ENCODE measurements at places on chromosomes 3 and 15.
A peak's percentile ranks its signal among the peaks of the same experiment; 100 is the strongest.

GRCh38 chr3:35071772-35072171, 567.6 kb upstream of the ARPP21 start:
- no peak overlapping the region for H3K4me3 ChIP-seq
- no peaks in the 10 kb centered on the region for H3K4me1 ChIP-seq
- H3K36me3 ChIP-seq: no peaks in the 10 kb centered on the region
- H3K27me3 ChIP-seq: no peaks in the 10 kb centered on the region
- DNase-seq: no peak

GRCh38 chr3:169842960-169843359, 26.8 kb downstream of the LRRC31 start:
- no peak overlapping the region for H3K4me3 ChIP-seq
- H3K27ac ChIP-seq: no peak overlapping the region
- no peaks in the 10 kb centered on the region for H3K36me3 ChIP-seq
- DNase-seq: no peak
- H3K27me3 ChIP-seq: no peaks in the 10 kb centered on the region
- H3K4me1 ChIP-seq: peaks cover 14% of the 10 kb centered on the region

- no peak for DNase-seq
Observed at GRCh38 chr3:94206291-94206690, 143.4 kb downstream of the NSUN3 start.

- H3K36me3 ChIP-seq: no peaks in the 10 kb centered on the region
- H3K4me3 ChIP-seq: no peak overlapping the region
- peak; percentile 84 for DNase-seq
Observed at GRCh38 chr15:39756806-39757522, 25.7 kb downstream of the FSIP1 start.

DNA sequence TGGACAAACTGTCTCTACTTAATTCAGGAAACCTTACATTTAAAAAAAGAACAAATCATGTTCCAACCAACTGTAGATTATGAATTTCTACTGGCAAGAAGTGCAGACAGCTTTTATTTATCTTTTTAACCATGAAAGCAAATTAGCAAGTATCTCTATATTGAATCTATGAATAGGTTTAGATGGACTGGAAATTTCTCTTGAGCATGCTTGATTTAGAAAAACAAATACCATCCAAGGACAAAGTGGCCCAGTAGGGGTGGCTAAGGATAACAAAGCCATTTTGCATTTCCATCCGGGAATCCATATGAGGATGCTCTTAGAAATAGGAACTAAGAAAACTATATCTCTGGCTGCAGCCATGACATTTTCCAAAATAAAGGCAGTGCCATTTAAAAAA, 150.6 kb downstream of the KCNMB2 start:
- H3K27me3 ChIP-seq: no peaks in the 10 kb centered on the region
- no peak overlapping the region for H3K4me3 ChIP-seq
- DNase-seq: no peak
- H3K27ac ChIP-seq: no peak overlapping the region
- no peaks in the 10 kb centered on the region for H3K36me3 ChIP-seq

GRCh38 chr15:71202712-71203111, 87.4 kb downstream of the THSD4 start:
- H3K27me3 ChIP-seq: no peaks in the 10 kb centered on the region
- H3K27ac ChIP-seq: no peak overlapping the region
- DNase-seq: no peak
- no peaks in the 10 kb centered on the region for H3K36me3 ChIP-seq
- H3K4me1 ChIP-seq: peaks cover 7% of the 10 kb centered on the region
- H3K4me3 ChIP-seq: no peak overlapping the region

GRCh38 chr3:60728006-60728405, 523.2 kb downstream of the FHIT start:
- no peaks in the 10 kb centered on the region for H3K27me3 ChIP-seq
- no peak overlapping the region for H3K4me3 ChIP-seq
- H3K36me3 ChIP-seq: no peaks in the 10 kb centered on the region
- no peak for DNase-seq
- no peak overlapping the region for H3K27ac ChIP-seq

- peak; percentile 78 for DNase-seq
- H3K4me1 ChIP-seq: peaks cover 24% of the 10 kb centered on the region
- no peaks in the 10 kb centered on the region for H3K27me3 ChIP-seq
- peak overlapping the region; percentile 11 for H3K27ac ChIP-seq
Observed at GRCh38 chr15:31024330-31024729, 32.9 kb upstream of the MTMR10 start.

- no peak for DNase-seq
- no peak overlapping the region for H3K27ac ChIP-seq
- H3K4me3 ChIP-seq: no peak overlapping the region
Observed at GRCh38 chr3:73423116-73423515, 201.6 kb downstream of the PDZRN3 start.

DNA sequence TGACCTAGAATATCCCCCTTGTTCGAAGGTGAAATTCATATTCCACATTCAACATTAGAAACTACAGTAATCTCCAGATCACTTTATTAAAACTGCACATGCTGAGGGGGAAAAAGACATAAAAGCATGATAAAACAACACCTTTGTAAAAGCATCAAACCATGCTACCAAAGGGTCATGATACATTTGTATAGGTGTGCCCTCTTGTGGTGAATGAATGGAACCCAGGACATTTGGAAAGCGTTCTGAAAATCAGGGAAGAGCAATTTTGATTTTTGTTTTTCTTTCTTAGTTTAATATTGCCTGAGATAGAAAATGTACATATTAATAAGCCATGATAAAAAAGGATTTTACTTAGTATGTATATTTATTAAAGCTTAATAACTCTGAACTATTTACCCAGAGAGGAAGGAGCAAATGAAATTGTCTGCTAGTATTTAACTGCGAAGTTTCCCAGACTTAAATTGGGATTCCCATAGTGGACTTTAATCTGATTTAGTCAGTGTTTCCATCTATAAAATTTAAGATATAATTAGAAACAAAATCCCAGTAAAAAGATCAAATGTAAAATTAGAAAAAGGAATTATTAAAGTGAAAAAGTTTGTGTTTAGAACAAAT, 105.8 kb upstream of the ARL6 start:
- H3K27ac ChIP-seq: no peak overlapping the region
- no peaks in the 10 kb centered on the region for H3K4me1 ChIP-seq
- H3K36me3 ChIP-seq: no peaks in the 10 kb centered on the region
- H3K27me3 ChIP-seq: no peaks in the 10 kb centered on the region

GRCh38 chr15:98763179-98763578, 114.8 kb downstream of the IGF1R start:
- H3K4me3 ChIP-seq: no peak overlapping the region
- no peaks in the 10 kb centered on the region for H3K36me3 ChIP-seq
- H3K27ac ChIP-seq: no peak overlapping the region
- peaks cover 11% of the 10 kb centered on the region for H3K4me1 ChIP-seq
- H3K27me3 ChIP-seq: no peaks in the 10 kb centered on the region

DNA sequence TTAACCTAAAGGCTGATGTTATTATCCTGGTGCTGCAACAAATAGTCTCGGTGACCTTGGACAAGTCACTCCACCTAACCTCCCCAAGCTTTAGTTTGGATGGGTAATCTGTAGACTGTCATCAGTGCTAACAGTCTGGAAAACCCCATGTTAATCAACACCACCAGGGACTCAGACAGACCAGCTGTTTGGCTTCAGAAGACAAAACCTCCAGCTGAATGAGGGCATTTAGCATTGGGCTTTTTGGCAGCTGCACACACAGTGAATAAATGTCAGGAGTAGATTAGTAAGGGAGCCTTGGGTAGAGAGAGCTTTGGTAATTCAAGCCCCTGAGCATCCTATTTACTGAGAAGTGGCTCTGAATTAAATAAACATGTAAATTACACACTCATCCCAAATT, 24.9 kb upstream of the C3orf80 start:
- H3K27me3 ChIP-seq: no peaks in the 10 kb centered on the region
- H3K36me3 ChIP-seq: no peaks in the 10 kb centered on the region
- no peak for DNase-seq
- H3K4me3 ChIP-seq: no peak overlapping the region
- H3K4me1 ChIP-seq: no peaks in the 10 kb centered on the region

GRCh38 chr3:173221010-173221409, 80.0 kb upstream of the SPATA16 start:
- no peak overlapping the region for H3K27ac ChIP-seq
- H3K36me3 ChIP-seq: no peaks in the 10 kb centered on the region
- no peak overlapping the region for H3K4me3 ChIP-seq
- no peaks in the 10 kb centered on the region for H3K27me3 ChIP-seq
- peak; percentile 43 for DNase-seq

- H3K27me3 ChIP-seq: no peaks in the 10 kb centered on the region
- H3K36me3 ChIP-seq: no peaks in the 10 kb centered on the region
- no peaks in the 10 kb centered on the region for H3K4me1 ChIP-seq
- no peak for DNase-seq
- H3K4me3 ChIP-seq: no peak overlapping the region
- H3K27ac ChIP-seq: no peak overlapping the region
Observed at GRCh38 chr15:94353488-94353820, 122.1 kb downstream of the MCTP2 start.

DNA sequence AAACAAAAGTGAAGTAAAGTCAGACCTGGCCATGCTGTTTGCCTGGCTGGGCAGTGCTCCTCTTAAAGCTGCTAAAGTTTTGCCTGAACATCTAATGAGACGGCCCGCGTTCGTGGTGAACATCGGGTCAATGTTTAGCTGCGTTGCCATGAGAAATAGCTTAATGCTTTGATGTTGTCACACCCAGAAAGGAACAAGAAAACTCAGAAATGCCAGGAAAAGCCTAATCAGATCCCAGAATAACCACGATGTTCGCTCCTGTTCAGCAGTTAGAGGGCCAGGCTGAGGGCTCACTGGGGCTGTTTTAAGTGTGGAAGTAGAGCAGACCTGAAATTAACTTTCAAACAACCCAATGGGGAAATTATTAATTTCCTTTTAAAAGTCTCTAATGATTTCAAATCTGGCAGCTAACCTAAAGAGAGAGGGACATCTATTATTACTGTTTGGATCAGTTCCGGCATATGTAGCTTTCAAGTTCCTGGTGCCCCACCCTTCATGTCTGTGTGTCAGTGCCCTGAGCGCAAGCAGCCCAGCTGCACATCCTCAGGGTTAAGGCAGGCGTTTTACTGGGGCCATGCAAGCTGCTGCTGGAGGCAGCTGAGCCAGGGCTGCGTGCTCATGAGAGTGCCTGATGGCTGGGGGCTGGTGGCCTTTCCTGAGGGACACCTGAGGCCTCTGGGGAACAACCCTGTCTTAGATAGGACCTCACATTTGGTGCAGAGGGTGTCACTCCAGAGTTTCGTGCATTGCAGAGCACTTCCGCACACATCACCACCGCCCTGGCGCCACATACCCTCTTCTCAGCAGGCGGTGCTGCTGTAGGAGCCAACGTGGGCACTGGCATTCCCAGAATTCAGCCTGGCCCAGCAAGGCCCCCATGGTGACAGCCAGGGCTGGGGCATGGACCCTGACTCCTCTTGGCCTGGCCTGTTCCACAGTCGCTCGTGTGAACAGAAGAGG, 76.6 kb downstream of the LRRK1 start:
- peaks cover 20% of the 10 kb centered on the region for H3K4me1 ChIP-seq
- H3K27me3 ChIP-seq: no peaks in the 10 kb centered on the region
- H3K36me3 ChIP-seq: no peaks in the 10 kb centered on the region
- no peak overlapping the region for H3K27ac ChIP-seq
- H3K4me3 ChIP-seq: no peak overlapping the region

DNA sequence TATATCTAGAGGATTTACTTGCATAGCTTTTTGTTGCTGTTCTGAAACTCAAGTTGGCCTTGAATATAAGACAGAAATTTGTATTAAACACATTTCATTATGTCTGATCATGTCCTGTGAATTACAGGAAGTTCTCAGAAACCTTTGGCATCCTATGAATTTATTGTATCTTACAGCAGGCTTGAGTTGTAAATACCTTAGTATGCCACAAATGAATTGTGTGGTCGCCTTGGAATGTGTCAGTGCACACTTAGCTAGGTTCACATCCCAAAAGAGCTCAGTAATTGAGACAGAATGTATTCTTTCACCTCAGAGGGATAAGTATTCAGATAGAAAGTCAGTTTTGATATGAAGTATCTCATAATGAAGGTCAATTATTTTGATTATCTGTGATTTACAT, 83.4 kb downstream of the NEK11 start:
- H3K4me3 ChIP-seq: 0 out of 2 replicates have a peak overlapping the region, but pooled peaks have one; percentile 8
- no peaks in the 10 kb centered on the region for H3K36me3 ChIP-seq
- peak; percentile 51 for DNase-seq
- peak overlapping the region; percentile 13 for H3K27ac ChIP-seq

DNA sequence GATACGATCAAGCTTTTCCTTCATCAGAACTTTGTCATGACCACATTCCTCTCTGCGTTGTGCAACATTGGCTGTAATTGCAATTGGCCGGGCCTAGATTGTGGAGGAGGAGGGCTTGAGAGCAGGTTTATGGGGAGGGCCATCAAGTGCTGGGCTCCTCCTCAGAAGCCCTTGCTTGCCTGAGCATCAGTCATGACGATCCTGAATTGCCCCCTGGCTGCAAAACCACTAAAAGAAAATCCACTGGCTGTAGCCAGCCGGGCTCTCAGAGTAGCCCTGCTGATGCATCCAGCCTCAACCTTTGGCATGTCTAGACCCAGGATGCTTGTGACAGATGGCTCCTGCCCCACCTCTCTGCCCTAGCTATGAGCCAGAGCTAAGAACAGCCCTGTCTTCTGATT, 13.4 kb upstream of the TRH start:
- H3K27me3 ChIP-seq: peaks cover 12% of the 10 kb centered on the region
- no peak overlapping the region for H3K27ac ChIP-seq
- DNase-seq: no peak
- H3K4me1 ChIP-seq: no peaks in the 10 kb centered on the region
- H3K36me3 ChIP-seq: no peaks in the 10 kb centered on the region
- H3K4me3 ChIP-seq: no peak overlapping the region

- H3K27ac ChIP-seq: no peak overlapping the region
- no peak overlapping the region for H3K4me3 ChIP-seq
- peaks cover 35% of the 10 kb centered on the region for H3K4me1 ChIP-seq
- H3K27me3 ChIP-seq: no peaks in the 10 kb centered on the region
- no peaks in the 10 kb centered on the region for H3K36me3 ChIP-seq
Observed at GRCh38 chr3:17645074-17645698, 97.2 kb downstream of the TBC1D5 start.

GRCh38 chr3:177013681-177014280, 183.5 kb downstream of the TBL1XR1 start:
- no peak overlapping the region for H3K4me3 ChIP-seq
- H3K36me3 ChIP-seq: no peaks in the 10 kb centered on the region
- no peak overlapping the region for H3K27ac ChIP-seq
- peak; percentile 5 for DNase-seq
- H3K4me1 ChIP-seq: no peaks in the 10 kb centered on the region

DNA sequence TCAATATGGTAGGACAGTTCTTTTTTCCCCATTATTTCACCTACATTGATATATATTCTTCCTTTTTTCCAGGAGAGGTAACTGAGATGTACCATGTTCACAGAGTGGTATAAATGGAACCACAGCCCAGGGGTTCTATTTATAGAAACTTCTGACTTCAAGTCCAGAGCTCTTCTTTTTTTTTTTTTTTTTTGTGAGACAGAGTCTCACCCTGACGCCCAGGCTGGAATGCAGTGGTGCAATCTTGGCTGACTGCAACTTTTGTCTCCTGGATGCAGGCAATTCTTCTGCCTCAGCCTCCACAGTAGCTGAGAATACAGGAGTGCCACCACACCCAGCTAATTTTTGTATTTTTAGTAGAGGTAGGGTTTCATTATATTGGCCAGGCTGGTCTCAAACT, 267.1 kb upstream of the TPRG1 start:
- H3K4me3 ChIP-seq: no peak overlapping the region
- H3K27ac ChIP-seq: peak overlapping the region; percentile 38
- no peaks in the 10 kb centered on the region for H3K36me3 ChIP-seq
- DNase-seq: peak; percentile 70

All from GM23248 (cell line).